ENCODE measurements at places on chromosomes 3 and 15. TPM values are rescaled to one million over a fixed set of nuclear protein-coding genes. Genes with fewer than 3 reads are reported as not detected.
A peak's percentile ranks its signal among the peaks of the same experiment; 100 is the strongest.

DNA sequence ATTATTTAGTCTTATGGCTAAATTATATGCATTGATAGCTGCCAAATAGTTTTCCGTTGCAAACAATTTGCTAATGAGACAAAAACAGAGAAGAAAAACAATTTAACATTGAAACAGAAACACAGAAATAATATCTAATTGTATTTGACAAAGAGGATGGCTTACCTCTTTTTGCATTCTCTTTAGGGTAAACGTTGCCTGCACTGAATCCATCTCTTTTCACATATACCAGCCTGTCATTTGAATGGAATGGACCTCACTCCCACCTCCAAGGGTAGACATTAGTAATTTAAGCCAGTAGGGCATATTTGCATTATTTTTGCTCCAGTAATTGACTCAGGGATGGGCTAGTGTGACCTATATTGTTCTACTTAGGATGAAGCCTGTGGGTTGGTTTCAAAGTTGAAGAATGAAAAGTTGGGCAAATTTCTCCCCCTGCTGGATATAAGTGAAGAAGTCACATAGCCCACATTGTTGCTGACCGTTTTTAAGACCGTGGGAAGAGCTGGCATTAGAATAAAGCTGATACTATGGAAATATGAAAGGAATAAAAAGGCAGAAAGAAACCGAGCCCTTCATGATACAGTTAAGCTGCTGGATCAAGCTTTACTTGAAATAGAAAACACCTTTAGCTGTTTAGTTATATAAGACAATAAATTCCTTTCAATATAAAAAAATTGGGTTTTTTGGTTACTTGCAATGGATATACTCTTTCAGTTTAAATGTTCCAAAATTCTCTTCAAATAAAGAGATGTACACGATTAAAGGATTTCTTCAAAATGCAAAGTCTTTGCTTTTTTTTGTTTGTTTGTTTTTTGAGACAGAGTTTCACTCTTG lies 26.9 kb downstream of the PIERCE2 start:
- no peaks in the 10 kb centered on the region for H3K4me1 ChIP-seq
- DNase-seq, result peak; percentile 5
- H3K36me3 ChIP-seq, result no peaks in the 10 kb centered on the region
- H3K4me3 ChIP-seq, result no peak overlapping the region

GRCh38 chr3:113673593-113673992 lies 22.8 kb downstream of the USF3 start:
- no peaks in the 10 kb centered on the region for H3K4me1 ChIP-seq
- no peaks in the 10 kb centered on the region for H3K27me3 ChIP-seq

GRCh38 chr3:134820994-134821393 lies 25.9 kb downstream of the EPHB1 start:
- no peak for DNase-seq
- H3K4me1 ChIP-seq, result no peaks in the 10 kb centered on the region
- H3K27ac ChIP-seq, result no peak overlapping the region
- peaks cover 43% of the 10 kb centered on the region for H3K27me3 ChIP-seq
- H3K36me3 ChIP-seq, result no peaks in the 10 kb centered on the region

- DNase-seq, result no peak
- no peaks in the 10 kb centered on the region for H3K36me3 ChIP-seq
- H3K27me3 ChIP-seq, result no peaks in the 10 kb centered on the region
- H3K27ac ChIP-seq, result no peak overlapping the region
Observed at GRCh38 chr15:71002316-71002715, 109.7 kb downstream of the LRRC49 start.

- DNase-seq, result no peak
- H3K4me1 ChIP-seq, result no peaks in the 10 kb centered on the region
- no peak overlapping the region for H3K27ac ChIP-seq
- H3K27me3 ChIP-seq, result no peaks in the 10 kb centered on the region
- no peaks in the 10 kb centered on the region for H3K36me3 ChIP-seq
- no peak overlapping the region for H3K4me3 ChIP-seq
Observed at GRCh38 chr3:60674870-60675269, 576.4 kb downstream of the FHIT start.

DNA sequence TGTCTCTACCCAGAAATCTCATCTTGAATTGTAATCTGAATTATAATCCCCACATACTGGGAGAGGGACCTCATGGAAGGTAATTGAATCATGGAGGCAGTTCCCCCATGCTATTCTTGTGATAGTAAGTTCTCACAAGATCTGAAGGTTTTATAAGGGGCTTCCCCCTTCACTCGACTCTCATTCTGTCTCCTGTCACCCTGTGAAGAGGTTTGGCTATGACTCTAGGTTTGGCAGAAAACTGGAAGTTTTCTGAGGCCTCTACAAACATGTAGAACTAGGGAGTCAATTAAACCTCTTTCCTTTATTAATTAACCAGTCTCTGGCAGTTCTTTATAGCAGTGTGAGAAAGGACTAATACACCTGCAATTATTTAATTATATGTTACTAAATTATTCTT lies 125.2 kb upstream of the TGFBR2 start:
- no peak for DNase-seq
- H3K36me3 ChIP-seq, result no peaks in the 10 kb centered on the region
- H3K4me3 ChIP-seq, result no peak overlapping the region
- no peaks in the 10 kb centered on the region for H3K27me3 ChIP-seq

DNA sequence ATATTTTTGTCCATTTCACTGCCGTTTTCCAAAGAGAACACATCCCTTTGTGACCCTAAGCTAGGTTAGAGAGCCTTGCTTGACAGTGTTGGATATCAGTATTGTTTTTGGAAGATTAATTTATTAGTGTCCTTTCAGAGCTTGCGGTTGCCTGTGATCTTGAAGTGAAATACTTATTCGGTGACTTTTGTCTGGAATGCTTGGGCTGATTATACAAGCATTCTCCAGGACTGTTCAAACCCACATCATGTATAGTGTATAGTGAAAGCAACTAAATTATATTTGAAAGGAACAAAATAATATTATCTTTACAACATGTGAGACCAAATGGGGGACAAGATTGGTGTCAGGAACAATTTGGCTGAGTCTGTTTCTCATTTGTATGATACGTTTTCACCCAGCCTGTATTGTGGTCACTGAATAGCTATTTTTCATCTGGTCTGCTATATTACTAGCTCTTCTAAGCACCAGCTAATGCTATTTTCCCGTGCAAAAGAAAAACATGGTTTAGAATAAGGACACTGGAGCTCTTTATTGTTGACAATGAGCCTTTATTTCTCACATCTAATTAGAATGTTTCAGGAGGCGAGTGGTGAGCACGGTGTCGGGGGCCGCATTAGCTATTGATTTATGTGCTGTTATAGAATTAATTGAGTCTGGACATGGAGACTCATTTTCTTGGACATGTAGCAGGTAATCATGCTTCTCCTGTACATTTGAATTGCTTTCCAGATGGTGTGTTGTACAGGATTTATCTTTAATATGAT lies 158.1 kb downstream of the APBA2 start:
- peaks cover 35% of the 10 kb centered on the region for H3K27me3 ChIP-seq
- H3K36me3 ChIP-seq, result no peaks in the 10 kb centered on the region
- DNase-seq, result no peak
- no peak overlapping the region for H3K4me3 ChIP-seq
- H3K27ac ChIP-seq, result no peak overlapping the region

- H3K27me3 ChIP-seq, result no peaks in the 10 kb centered on the region
- peak overlapping the region; percentile 72 for H3K27ac ChIP-seq
- DNase-seq, result peak; percentile 50
- peak overlapping the region; percentile 73 for H3K4me3 ChIP-seq
Observed at GRCh38 chr3:33115024-33115768, 1.4 kb downstream of the CRTAP start.

- H3K4me3 ChIP-seq, result no peak overlapping the region
- H3K4me1 ChIP-seq, result no peaks in the 10 kb centered on the region
- no peaks in the 10 kb centered on the region for H3K36me3 ChIP-seq
- no peak for DNase-seq
Observed at GRCh38 chr3:37652851-37653250, 208.8 kb upstream of the CTDSPL start.

GRCh38 chr3:9747267-9747666 lies 2.5 kb upstream of the OGG1 start:
- no peaks in the 10 kb centered on the region for H3K27me3 ChIP-seq
- H3K36me3 ChIP-seq, result 0 out of 2 replicates have a peak, but pooled peaks cover 10% of the 10 kb centered on the region
- peaks cover 14% of the 10 kb centered on the region for H3K4me1 ChIP-seq
- no peak for DNase-seq
- no peak overlapping the region for H3K27ac ChIP-seq

DNA sequence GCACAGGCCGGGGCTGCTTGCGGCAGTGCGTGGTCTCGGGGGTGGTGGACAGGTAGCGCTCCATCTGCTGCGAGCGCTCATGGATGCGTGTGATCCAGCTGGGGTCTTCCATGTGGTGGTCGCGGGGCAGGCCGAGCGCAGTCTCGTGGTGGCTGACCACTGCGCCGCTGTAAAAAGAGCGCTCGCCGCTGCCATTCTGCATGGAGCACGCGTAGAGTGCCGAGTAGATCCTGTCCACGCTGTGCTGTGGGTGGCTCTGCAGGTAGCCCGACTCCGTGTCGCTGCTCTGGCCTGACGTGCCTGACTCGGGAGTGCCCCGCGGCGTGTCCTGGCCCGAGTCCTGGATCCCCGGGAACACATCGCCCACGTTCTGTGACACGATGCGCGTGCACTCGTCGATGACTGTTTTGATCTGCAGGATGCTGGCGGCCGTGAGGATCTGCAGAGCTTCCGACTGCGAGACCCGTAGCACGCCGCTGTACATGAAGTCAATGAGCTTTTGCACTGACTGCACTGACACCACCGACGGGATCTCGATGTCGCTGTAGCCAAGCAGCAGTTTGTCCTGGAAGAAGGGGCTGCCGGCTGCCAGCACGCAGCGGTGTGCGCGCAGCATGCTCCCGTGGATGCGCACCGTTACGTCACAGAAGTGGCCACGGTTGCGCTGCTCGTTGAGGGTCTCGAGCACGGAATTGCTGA lies 57.4 kb downstream of the TIGIT start:
- no peaks in the 10 kb centered on the region for H3K36me3 ChIP-seq
- no peaks in the 10 kb centered on the region for H3K27me3 ChIP-seq
- H3K4me3 ChIP-seq, result no peak overlapping the region
- H3K27ac ChIP-seq, result no peak overlapping the region
- no peak for DNase-seq
- no peaks in the 10 kb centered on the region for H3K4me1 ChIP-seq

DNA sequence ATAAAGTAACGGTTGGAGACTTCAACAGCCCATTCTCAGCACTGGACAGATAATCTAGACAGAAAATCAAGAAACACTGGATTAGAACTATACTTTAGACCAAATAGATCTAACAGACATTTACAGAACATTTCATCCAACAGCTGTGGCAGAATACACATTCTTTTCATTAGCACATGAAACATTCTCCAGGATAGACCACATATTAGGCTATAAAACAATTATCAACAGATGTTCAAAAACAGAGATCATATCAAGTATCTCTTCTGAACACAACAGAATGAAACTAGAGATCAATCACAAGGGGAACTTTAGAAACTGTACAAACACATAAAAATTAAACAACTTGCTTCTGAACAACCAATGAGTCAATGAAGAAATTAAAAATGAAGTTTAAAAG lies 133.3 kb downstream of the ADAM10 start:
- peaks cover 6% of the 10 kb centered on the region for H3K36me3 ChIP-seq
- DNase-seq, result no peak
- no peak overlapping the region for H3K4me3 ChIP-seq
- no peak overlapping the region for H3K27ac ChIP-seq

- no peak overlapping the region for H3K27ac ChIP-seq
- DNase-seq, result no peak
- no peak overlapping the region for H3K4me3 ChIP-seq
- no peaks in the 10 kb centered on the region for H3K36me3 ChIP-seq
- H3K27me3 ChIP-seq, result no peaks in the 10 kb centered on the region
Observed at GRCh38 chr15:87739081-87739480, 517.5 kb downstream of the NTRK3 start.

GRCh38 chr15:77821188-77821958 lies 188.7 kb upstream of the LINGO1 start:
- no peaks in the 10 kb centered on the region for H3K4me1 ChIP-seq
- no peak for DNase-seq
- H3K4me3 ChIP-seq, result no peak overlapping the region
- H3K36me3 ChIP-seq, result no peaks in the 10 kb centered on the region
- H3K27ac ChIP-seq, result no peak overlapping the region

SIN3A gene
- total RNA-seq, result 87.0 TPM

CD200R1 gene
- 0.63 TPM for total RNA-seq

FOXB1 gene
- 2.2 TPM for total RNA-seq

USP13 gene
- total RNA-seq, result 24.7 TPM

SLC7A14 gene
- total RNA-seq, result not detected

CHP1 gene
- total RNA-seq, result 133 TPM

OR5K2 gene
- not detected for total RNA-seq

DUOXA2 gene
- total RNA-seq, result not detected

OSBPL10 gene
- total RNA-seq, result 56.9 TPM

BMF gene
- total RNA-seq, result 11.0 TPM

MYZAP gene
- total RNA-seq, result 5.9 TPM

LINGO1 gene
- total RNA-seq, result not detected

CILP gene
- total RNA-seq, result 0.07 TPM

Measured in PC-9 (cell line).